Activated CD4-positive, alpha-beta memory T cell treated with anti-CD3 and anti-CD28 coated beads, Interleukin-2, amount 10 ng/mL, durations not matched to agents 7 days and 5 days (primary cell): ENCODE measurements at places on chromosomes 3 and 15. TPM values are rescaled to one million over a fixed set of nuclear protein-coding genes. Genes with fewer than 3 reads are reported as not detected.

The PPM1L gene
- total RNA-seq, result 5.9 TPM

The SMARCC1 gene
- 83.0 TPM for total RNA-seq

The CFAP20DC gene
- 2.2 TPM for total RNA-seq

The PROS1 gene
- total RNA-seq, result 0.35 TPM

The IQCH gene
- total RNA-seq, result 0.78 TPM

The ESYT3 gene
- total RNA-seq, result 0.50 TPM

The TMA7 gene
- 240 TPM for total RNA-seq
